ENCODE measurements at places on chromosomes 5 and 9. TPM values are rescaled to one million over a fixed set of nuclear protein-coding genes. Genes with fewer than 3 reads are reported as not detected.
A peak's percentile ranks its signal among the peaks of the same experiment; 100 is the strongest.

Gene SNCAIP
- total RNA-seq = 12.4 TPM

Gene HAPLN1
- total RNA-seq = not detected

Gene TCF7
- 25.9 TPM for total RNA-seq

Gene ARHGEF37
- 21.4 TPM for total RNA-seq

Gene LTC4S
- total RNA-seq = 1.9 TPM

Gene HIGD2A
- total RNA-seq = 128 TPM

Gene LRRC19
- total RNA-seq = 43.3 TPM

Gene BAAT
- total RNA-seq = not detected

Gene PLCXD3
- 0.83 TPM for total RNA-seq

GRCh38 chr5:9479361-9479760, 66.5 kb downstream of the SEMA5A start:
- H3K27ac ChIP-seq = no peak overlapping the region
- no peak overlapping the region for H3K4me3 ChIP-seq
- no peak for DNase-seq
- H3K4me1 ChIP-seq = no peaks in the 10 kb centered on the region
- H3K27me3 ChIP-seq = no peaks in the 10 kb centered on the region

GRCh38 chr5:36915653-36916052, 39.1 kb downstream of the NIPBL start:
- no peak overlapping the region for H3K4me3 ChIP-seq
- no peak overlapping the region for H3K27ac ChIP-seq
- DNase-seq = no peak
- H3K36me3 ChIP-seq = no peaks in the 10 kb centered on the region
- no peaks in the 10 kb centered on the region for H3K27me3 ChIP-seq
- H3K4me1 ChIP-seq = no peaks in the 10 kb centered on the region

GRCh38 chr5:43699910-43700309, 96.9 kb downstream of the NNT start:
- no peak for DNase-seq
- no peaks in the 10 kb centered on the region for H3K4me1 ChIP-seq
- H3K27ac ChIP-seq = no peak overlapping the region
- H3K27me3 ChIP-seq = no peaks in the 10 kb centered on the region
- no peaks in the 10 kb centered on the region for H3K36me3 ChIP-seq
- no peak overlapping the region for H3K4me3 ChIP-seq

GRCh38 chr5:74199436-74200210, 440.9 kb downstream of the ENC1 start:
- no peak overlapping the region for H3K4me3 ChIP-seq
- no peak for DNase-seq
- H3K27me3 ChIP-seq = no peaks in the 10 kb centered on the region
- H3K36me3 ChIP-seq = no peaks in the 10 kb centered on the region

DNA sequence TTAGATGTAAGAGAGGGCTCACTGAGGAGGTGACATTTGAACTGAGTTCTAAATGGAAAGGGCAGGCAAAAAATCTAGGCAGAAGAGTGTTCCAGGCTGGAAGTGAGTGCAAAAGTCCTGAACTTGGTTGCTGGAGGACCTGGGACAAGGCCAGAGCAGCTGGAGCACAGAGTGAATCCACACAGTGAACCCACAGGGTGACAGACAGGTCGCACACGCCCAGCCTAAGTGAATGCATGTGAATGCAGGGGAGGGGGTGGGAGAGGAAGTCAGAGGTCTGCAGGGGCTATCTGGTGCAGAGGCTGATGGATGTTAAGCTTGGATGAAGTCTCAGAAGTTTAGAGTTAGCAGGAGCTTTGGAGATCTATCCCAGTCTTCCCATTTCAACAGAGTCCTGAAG, 556 bp upstream of the TTF1 start:
- no peaks in the 10 kb centered on the region for H3K4me1 ChIP-seq
- H3K27ac ChIP-seq = no peak overlapping the region
- H3K27me3 ChIP-seq = peaks cover 15% of the 10 kb centered on the region
- H3K4me3 ChIP-seq = peak overlapping the region; percentile 70
- DNase-seq = no peak

- no peak overlapping the region for H3K4me3 ChIP-seq
- H3K27ac ChIP-seq = no peak overlapping the region
- no peaks in the 10 kb centered on the region for H3K4me1 ChIP-seq
- no peak for DNase-seq
Measured at GRCh38 chr5:130021000-130021399, 116.7 kb downstream of the CHSY3 start.

GRCh38 chr5:60023255-60023654, 129.7 kb upstream of the PDE4D start:
- no peaks in the 10 kb centered on the region for H3K36me3 ChIP-seq
- no peak overlapping the region for H3K27ac ChIP-seq
- DNase-seq = no peak

DNA sequence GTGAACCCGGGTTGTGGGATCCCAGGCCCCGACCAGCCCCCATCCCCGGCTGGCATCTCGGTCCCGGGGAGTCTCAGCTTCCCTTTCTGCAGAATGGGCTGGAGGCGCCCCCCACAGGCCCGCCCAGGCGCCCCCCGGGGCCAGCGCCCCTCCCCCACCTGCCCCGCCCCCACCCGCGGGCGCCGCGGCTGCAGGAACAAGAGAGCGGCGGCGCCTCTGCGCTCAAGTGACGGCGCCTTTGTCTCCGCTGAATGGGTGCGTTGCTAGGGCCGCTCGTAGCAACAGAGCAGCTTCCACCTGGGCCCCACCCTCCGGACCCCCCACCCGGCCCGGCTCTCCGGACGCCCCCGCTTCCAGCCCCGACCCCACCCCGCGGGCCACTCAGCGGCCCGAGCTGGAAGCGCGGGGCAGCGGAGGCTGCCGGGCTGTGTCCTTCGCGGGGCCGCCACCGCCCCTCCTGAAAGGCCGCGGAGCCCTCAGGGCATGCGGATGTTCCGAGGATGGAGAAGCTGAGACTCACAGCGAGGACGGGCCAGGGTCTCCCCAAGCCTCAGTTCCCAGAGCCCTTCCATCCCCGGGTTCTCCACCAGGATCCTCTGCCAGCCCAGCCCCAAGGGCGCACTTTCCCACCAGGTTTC, 27.5 kb downstream of the ADGRD2 start:
- H3K36me3 ChIP-seq = no peaks in the 10 kb centered on the region
- no peak for DNase-seq
- H3K27me3 ChIP-seq = no peaks in the 10 kb centered on the region

GRCh38 chr5:173535166-173535975, 81.1 kb downstream of the BOD1 start:
- no peaks in the 10 kb centered on the region for H3K4me1 ChIP-seq
- H3K27ac ChIP-seq = no peak overlapping the region
- no peak for DNase-seq
- no peaks in the 10 kb centered on the region for H3K36me3 ChIP-seq
- no peak overlapping the region for H3K4me3 ChIP-seq
- H3K27me3 ChIP-seq = no peaks in the 10 kb centered on the region

DNA sequence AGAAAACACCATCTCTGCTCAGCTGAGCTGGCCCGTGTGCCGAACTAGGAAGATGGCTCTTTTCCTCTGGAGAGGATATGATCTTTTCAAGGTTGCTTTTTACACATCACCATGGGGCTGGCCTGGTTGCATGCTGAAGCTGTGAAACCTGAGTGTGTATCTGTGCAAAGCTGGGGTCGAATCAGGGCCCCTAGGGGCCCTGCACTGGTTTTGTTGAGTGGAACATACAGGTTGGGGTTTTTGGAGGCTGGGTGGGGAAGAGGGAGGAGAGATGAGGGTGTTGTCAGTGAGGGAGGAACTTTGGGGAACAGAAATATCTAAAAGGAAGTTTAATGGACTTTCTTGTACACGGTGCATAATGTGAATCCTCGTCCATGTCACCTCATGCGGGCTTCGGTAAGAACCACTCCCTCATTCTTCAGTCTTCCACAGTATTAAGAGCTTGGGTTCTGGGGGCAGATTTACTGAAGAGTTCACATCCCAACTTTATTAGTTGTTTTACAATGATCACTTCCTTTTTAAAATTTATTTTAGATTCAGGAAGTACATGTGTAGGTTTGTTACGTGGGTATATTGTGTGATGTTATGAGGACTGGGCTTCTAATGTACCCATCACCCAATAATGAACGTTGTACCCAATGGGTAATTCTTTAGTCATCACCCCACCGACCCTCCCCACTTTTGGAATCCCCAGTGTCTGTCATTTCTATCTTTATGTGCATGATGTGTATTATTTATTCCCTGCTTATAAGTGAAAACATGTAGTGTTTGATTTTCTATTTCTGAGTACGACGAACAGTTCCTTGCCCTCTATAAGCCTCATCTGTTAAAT, 238.2 kb downstream of the NR3C1 start:
- H3K27ac ChIP-seq = no peak overlapping the region
- H3K27me3 ChIP-seq = no peaks in the 10 kb centered on the region
- DNase-seq = no peak
- H3K36me3 ChIP-seq = no peaks in the 10 kb centered on the region
- H3K4me1 ChIP-seq = no peaks in the 10 kb centered on the region

DNA sequence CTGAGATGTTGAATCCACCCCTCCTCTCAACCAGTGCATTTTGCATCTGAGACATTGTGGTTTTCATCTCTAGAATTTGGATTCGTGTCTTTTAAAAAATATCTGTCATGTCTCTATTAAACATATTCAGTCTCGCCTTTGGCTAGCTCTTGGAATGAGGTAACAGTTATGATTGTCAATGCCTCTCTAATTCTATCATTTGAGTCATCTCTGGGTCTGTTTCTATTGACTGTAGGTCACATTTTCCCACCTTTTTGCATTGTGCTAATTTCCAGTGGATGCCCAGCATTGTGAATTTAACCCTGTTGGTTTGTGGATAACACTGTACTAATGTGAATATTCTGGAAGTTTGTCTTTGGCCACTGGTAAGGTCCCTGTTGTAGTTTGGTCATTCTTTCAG, 8.4 kb upstream of the SLC6A3 start:
- H3K27ac ChIP-seq = no peak overlapping the region
- H3K27me3 ChIP-seq = no peaks in the 10 kb centered on the region
- H3K4me1 ChIP-seq = no peaks in the 10 kb centered on the region
- no peak overlapping the region for H3K4me3 ChIP-seq
- no peaks in the 10 kb centered on the region for H3K36me3 ChIP-seq
- DNase-seq = no peak

GRCh38 chr5:5089895-5090649, 50.1 kb upstream of the ADAMTS16 start:
- H3K36me3 ChIP-seq = no peaks in the 10 kb centered on the region
- no peak for DNase-seq
- H3K27ac ChIP-seq = no peak overlapping the region
- H3K4me1 ChIP-seq = no peaks in the 10 kb centered on the region
- H3K27me3 ChIP-seq = no peaks in the 10 kb centered on the region
- H3K4me3 ChIP-seq = no peak overlapping the region

DNA sequence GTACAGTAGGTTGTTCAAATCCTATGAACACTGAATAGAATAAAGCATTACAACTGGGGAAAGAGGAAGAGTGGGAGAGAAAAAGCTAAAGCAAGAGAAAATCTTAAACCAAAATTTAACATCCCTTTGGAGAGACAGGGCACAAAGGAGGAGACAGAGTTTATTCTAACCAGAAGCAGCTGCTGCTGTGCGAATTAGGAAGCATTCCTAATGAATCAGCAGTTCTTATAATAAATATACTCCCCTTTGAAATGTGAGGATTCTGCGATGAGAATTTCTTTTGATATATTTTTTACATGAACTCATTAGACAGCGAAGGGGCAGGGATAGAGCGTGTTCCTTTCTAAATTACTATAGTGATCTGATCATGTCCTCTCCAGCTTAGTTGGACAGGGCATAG, 233.4 kb downstream of the DENND1A start:
- no peak overlapping the region for H3K27ac ChIP-seq
- DNase-seq = no peak
- no peak overlapping the region for H3K4me3 ChIP-seq

GRCh38 chr5:125659316-125660023, 763.7 kb upstream of the GRAMD2B start:
- H3K36me3 ChIP-seq = no peaks in the 10 kb centered on the region
- no peaks in the 10 kb centered on the region for H3K4me1 ChIP-seq
- DNase-seq = no peak
- no peaks in the 10 kb centered on the region for H3K27me3 ChIP-seq
- H3K4me3 ChIP-seq = no peak overlapping the region
- H3K27ac ChIP-seq = no peak overlapping the region

GRCh38 chr9:31745468-31745867, 639.0 kb upstream of the ACO1 start:
- no peaks in the 10 kb centered on the region for H3K4me1 ChIP-seq
- H3K27ac ChIP-seq = no peak overlapping the region
- H3K36me3 ChIP-seq = no peaks in the 10 kb centered on the region
- no peak for DNase-seq
- H3K4me3 ChIP-seq = no peak overlapping the region

DNA sequence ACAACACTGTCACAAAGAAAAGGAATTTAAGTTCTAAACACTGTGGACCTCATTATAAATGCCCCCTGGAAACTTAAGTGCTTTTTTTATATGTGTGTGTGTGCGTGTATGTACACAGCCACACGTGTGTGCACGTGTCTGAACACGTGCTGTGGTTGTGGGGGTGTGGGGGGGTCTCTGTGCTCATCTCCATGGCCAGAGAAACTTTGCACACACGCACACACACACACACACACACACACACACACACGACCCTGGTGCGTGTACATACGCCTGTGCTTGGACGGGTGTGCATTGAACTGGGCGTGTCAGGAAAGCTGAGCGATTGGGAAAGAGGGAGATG, 27.9 kb downstream of the AMBP start:
- DNase-seq = no peak
- no peak overlapping the region for H3K4me3 ChIP-seq
- no peaks in the 10 kb centered on the region for H3K27me3 ChIP-seq
- H3K4me1 ChIP-seq = no peaks in the 10 kb centered on the region

- no peaks in the 10 kb centered on the region for H3K4me1 ChIP-seq
- no peaks in the 10 kb centered on the region for H3K27me3 ChIP-seq
- H3K4me3 ChIP-seq = no peak overlapping the region
- H3K27ac ChIP-seq = no peak overlapping the region
Measured at GRCh38 chr5:1642621-1643061, 118.9 kb upstream of the LPCAT1 start.

DNA sequence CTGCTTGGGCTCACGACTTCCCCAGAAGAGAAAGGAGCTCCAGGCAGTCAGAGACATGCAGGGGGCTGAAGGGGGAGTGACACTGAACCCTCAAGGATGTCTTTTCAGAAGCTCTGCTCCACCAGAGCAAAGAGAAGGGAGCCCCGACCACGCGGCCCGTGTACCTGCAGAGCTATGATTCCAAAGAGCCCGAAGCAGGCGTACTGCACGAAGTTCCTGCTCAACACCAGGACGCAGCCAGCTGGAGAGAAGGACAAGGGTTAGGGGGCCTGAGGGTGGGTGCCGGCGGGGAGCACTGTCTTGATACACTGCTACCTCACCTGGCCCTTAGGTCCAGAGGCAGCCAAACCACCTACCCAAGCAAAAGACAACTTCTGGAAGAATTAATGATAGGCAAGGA, 9.4 kb downstream of the SURF4 start:
- no peak overlapping the region for H3K4me3 ChIP-seq
- H3K4me1 ChIP-seq = peaks cover 15% of the 10 kb centered on the region
- DNase-seq = no peak
- H3K27me3 ChIP-seq = no peaks in the 10 kb centered on the region
- H3K36me3 ChIP-seq = peaks cover 70% of the 10 kb centered on the region
- no peak overlapping the region for H3K27ac ChIP-seq

- H3K27ac ChIP-seq = no peak overlapping the region
- no peaks in the 10 kb centered on the region for H3K36me3 ChIP-seq
- H3K27me3 ChIP-seq = no peaks in the 10 kb centered on the region
- no peak for DNase-seq
- no peak overlapping the region for H3K4me3 ChIP-seq
Measured at GRCh38 chr5:14165375-14166106, 22.4 kb downstream of the TRIO start.
